ENCODE measurements at places on chromosomes 5 and 9.
A peak's percentile ranks its signal among the peaks of the same experiment; 100 is the strongest.

DNA sequence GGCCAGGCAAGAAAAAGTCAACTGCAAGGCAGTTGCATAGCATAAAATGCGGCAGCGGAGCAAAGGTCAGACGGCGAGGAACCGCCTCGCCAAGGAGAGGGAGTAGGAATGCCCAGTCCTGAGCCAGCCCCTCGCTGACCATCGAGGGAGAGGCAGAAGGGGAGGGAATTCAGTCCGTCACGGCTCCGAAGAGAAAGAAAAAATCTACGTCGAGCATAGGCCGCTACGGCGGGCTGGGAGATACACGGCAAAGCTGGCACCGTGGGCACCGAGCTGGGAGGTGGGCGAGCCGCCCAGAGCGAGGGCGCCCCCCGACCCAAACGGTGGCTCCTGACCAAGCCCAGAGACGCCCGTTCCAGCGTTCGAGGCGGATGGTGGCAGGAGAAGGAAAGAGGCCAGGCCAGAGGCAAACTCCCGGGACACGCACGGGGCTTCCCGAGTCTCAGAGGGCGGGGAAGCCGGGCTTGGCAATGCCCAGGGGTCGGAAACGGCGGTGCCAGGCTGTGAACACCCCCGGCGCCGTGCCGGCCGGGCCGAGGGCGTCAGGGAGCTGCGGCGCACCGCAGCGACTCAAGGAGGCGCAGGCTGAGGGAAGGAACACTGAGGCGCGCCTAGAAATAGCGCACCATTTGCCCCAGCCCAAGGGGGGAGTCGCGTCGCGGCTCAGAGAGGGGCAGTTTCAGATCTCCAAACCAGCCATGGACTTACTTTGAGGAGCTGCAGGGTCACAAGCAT is 518 bp downstream of the SPRY4 start:
- DNase-seq = no peak

- DNase-seq = no peak
Observed at GRCh38 chr5:14807471-14807870, 64.1 kb downstream of the ANKH start.

DNA sequence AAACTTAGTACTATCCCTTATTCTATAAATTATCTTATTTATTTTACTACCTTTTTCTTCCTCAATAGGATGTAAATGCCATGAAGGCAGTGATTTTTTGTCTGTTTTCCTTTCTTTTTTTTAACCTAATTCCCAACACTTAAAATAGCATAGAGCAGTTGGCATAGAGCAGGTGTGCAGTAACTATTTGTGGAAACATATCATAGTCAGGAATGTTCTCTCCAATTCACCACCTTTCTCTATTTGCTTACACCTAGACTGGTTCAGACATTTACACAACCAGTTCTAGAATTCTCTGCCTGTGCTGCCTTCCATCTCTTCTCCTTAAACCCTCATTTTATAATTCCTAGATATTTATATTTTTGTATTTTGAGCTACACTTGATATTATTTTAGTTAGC is 49.6 kb downstream of the IL31RA start:
- DNase-seq = no peak

GRCh38 chr5:22611327-22611726 is 241.8 kb downstream of the CDH12 start:
- no peak for DNase-seq

GRCh38 chr5:88952344-88952743 is 69.4 kb upstream of the MEF2C start:
- no peak for DNase-seq

- no peak for DNase-seq
Observed at GRCh38 chr5:53087171-53087570, 22.4 kb downstream of the MOCS2 start.

DNA sequence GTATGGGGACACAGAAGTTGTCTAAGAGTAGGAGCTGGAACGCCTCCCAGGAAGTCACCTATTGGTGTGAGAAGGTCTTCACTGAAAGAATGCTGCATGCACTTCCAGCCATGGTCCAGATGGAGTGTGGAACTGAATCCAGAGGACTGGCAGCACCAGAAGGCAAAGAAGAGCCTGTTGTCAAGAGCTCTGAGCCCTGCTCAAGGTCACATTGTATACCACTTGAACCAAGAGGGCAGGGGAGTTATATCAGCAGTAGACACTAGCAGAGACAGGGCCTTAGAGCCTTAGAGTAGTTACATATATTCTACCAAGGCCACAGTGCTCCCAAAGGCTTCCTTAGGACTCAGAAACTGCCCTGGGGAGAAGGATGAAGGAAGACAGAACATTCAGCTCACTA is 130.8 kb upstream of the POC5 start:
- no peak for DNase-seq

DNA sequence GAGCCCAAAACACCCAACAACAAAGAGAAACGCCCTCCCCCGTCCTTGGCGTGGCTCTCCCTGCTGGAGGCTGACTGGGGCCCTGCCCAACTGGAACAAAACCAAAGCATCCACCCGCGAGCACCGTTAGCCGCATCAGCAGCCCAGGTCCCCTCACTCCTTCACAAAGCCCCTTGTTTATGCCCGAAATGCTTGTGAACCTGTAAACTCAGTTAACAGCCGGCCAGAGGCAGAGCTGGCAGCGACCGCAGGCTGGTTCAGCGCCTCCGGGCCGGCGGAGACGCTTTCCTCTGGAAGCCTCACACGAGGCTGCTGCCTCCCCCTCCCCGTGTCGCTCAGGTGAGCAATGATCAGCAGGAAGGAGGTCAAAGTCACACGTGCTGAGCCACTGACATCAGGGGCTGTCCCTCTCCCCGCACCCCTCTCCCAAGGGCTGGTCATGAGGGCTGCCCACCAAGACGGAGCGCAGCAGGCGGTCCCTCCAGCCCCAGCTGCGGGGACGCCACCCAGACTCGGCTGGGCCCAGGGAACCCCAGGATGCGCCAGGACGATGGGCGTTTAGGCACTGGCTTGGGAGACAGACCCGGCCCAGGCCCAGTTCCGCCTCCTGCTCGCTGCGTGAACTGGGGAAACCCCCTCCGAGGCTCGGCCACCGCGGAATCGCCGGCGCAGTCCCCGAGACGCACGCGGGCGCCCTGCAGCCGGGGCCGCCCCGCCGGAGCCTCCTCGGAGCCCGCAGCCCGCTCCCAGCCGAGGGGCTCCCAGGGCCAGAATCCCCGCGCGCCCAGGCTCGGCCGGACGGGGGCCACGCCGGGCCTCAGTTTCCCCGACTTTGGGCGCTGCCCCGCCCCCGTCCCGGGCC is 563 bp downstream of the SNAPC4 start:
- DNase-seq = no peak

DNA sequence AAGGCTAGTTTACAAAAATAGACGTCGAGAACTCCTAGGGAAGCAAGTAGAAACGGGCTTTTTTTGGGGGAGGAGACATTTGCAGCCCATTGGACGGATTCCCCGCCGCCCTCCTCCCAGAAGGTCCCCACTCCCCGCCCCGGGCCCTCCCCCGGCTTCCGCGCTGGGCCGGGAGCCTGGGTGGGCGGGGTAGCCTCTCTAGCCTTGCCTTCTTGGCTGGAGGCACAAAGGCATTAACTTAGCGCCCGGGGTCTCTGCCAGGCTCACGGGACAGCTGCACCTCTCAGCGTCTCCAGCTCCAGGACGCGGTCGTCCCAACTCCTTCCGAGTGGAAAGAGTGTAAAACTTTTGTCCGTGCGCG is at the start of gene DMRTA1:
Gene DMRTA1, plus strand, starts transcription at position 236 of the 361 bp plus-strand sequence. CDS start 242 bp downstream, outside the sequence.
- peak; percentile 77 for DNase-seq

DNA sequence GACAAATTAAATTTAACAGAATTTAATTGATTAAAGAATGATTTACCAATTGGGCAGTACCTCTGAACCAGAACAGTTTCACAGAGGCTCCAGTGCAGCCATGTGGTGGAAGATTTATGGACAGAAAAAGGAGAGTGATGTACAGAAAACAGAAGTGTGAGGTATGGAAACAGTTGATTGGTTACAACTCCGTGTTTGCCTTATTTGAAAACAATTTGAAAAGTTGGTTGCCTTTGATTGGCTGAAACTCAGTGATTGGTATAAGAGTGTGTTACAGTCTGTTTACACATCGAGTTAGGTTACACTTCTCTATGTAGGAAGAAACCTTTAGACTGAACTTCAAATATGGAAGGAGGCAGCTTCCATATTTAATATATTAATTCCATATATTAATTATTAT is 30.1 kb downstream of the KIAA1958 start:
- no peak for DNase-seq

GRCh38 chr5:59002162-59002825 is 419.4 kb downstream of the RAB3C start:
- no peak for DNase-seq

- no peak for DNase-seq
Observed at GRCh38 chr5:66992547-66992946, 204.1 kb downstream of the CD180 start.

DNA sequence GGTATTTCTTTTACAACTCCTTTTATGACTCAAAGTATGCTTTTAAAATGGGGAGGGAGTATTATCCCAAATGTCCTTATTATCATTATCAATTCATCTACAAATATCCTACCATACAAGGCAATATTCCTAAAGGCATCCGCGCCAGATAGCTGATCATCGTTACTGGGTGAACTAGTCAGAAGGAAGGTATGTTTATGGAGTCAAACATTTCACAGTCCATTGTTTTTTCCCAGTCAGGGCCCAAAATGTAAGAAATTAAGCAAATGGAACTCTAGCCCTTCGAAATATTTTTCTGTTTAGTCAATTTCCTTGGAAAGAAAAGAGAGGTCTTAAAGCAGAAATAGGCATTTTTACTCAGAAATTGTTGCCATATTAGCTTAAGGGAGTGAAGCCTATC is 188.5 kb upstream of the CCNG1 start:
- DNase-seq = no peak

DNA sequence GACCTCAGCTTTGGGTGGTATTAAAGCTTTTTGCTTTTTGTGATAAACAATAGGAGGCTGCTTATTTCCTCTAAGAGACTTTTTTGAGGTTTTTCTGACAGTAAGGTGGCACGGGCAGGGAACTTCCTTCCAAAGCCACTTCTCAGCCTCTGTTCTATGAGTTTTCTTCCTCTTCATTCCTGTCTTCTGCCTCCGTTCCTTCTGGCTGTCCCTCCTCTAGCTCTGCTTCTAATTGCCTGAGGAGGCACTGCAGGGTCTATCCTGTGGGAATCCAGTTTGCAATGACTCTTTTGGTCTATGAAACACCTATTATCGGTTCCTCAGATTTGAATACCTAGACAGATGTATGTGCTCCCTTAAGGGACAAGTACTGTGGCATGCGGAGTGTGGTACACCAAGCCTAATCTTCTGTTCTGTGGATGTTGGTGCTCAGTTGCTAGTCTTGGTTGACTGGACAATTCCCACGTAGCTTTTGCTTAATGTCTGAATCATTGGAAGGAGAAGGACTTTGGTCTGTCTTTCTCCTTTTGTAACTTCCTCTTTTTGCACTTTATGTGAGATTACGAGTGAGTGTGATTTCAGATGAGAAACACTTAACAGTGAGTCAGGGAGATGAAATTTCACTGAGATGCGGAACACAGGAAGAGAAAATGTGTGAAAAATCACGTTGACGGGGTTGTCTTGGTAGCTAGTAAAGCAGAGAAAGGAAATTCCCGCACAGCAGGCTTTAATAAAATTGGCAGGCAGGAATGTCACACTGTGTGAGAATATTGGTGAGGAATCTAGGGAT is 305.2 kb downstream of the EFNA5 start:
- DNase-seq = no peak

- no peak for DNase-seq
Observed at GRCh38 chr9:135665795-135666189, 2.7 kb downstream of the LCN9 start.

DNA sequence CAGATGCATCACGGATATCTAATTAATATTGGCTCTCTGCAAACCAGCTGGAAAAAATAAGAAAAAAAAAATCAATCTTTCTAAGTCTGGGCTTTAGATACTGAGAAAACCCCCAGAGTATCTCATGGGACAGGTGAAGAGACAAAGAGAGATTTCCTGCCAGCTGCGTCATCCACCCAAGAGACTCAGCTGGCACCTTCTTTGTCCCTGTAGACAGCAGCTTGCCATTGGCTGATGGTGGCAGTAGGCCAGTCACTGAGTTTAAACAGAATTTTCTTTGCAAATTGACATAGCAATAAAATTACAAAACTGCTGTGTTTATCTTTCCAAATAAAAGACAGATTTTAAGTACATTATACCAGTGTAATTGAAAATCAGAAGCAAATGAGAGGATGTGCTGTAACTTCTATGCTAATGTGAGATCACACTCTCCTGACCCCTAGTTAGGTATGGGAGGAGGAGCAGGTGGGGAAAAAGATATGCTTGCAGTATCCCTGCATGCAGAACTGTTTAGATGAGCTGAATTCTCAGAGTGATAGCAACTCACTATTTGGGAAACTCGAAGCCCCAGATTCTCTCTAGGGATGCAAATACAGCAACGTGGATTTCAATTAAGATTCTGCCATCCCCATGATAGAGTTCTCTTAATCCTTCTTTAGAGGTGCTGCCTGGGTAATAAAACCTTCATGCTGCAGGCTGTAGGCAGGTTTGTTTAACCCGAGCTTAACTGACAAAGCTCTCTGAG is 72.2 kb downstream of the NMUR2 start:
- no peak for DNase-seq

DNA sequence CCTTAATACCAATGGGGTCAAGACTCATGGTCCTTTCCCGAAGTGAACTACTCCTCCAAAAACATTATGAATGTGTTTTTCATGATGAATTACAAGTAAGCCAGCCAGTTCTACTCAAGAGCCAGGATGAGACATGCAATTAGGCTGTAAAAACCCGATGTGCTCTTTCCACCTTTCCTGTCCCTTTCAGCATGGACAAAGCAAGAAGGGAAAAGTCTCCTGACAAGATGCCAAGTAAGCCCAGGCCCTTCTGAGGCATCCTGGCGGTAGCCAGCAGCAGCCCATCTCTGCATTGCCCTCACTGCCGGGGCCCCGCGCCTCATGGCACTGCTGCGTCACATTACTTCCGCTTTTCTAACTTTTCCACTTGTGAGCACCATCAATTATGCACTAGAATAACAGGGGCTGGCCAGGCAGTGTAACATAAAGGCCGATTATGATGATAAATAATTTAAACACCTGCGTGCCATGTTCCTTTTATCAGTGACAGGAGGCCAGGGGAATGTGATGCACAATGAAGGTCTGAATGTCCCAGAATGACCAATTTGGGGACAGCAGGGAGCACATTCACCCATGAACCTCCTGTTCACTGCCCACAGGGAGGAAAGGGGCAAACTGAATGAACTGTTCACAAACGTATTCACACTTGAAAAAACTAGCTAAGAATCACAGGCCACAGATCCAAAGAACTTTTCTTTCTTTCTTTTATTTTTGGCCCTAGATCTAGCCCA is 37.4 kb downstream of the EFNA5 start:
- no peak for DNase-seq

DNA sequence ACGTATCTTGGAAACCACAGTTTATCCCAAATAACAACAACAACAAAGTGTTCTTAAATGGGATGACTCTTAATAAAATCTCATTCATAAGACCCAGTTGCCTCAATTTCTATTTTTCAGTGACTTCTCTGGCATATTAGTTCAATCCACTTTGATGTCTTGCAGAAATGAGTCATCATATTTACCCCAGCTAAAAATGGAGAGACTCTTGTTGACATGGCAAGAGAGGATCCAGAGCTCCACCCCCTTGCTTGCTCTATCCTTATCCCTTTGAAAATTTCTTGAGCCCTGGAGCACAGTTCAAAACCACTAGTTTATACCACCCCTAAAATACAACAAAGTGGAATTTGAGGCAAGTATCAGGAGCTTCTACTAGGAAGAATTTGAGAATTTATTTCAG is 20.8 kb downstream of the VCAN start:
- DNase-seq = no peak

All from head of caudate nucleus (tissue), 42 donors.